GM19239 (cell line): ENCODE measurements at places on chromosomes 1 and 21.

DNA sequence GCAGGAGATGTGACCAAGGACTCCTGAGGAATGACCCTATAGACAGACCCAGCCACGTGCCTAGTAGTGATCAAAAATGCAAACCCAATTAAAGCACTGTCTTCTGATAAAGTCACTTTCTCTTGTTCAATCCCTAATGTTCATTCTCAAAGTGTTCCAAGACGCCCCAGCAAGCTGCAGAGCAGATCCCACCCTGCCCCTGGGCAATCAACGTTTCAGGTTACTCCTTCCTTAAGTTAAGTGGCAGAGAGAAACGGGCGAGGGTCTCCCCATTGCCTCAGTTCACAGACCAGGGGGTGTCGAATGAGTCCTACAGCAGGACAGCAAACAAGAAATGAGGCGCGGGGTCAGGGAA lies 699 bp upstream of the RGS2 start:
- DNase-seq: no peak

DNA sequence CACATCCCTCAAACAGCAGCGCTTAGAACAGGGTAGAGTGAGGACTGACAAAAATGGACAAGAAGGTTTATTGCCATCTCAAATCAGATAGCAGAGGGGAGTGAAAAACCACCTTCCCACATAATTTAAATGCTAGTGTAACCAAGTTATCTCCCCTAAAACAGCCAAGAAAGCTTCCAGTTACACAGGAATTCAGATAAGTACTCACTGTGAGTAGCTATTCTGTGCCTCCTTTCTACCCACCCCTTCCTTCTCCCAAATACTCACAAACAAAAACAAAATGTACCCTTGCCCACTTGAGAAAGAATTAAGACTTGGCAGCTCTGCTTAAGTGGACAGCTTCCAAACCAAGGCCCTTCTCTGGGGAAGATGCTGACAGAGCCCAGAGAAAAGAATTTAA lies 9.1 kb downstream of the OTUD7B start:
- no peak for DNase-seq

DNA sequence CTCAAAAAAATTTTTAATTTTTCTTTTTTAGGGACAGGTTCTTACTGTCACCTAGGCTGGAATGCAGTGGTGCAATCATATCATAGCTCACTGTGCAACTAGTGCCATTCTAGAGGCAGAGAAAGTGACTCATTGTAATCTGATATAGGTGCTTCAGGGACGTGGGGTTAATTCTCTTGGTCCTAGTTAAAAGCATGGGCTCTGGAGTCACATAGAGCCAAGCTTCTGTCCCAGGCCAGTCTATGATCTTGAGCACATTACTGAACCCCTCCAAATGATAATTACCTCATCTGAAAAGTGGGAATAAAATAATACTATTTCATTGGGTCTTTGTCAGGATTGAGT lies 1.1 kb upstream of the ADIPOR1 start:
- no peak for DNase-seq

GRCh38 chr1:22133247-22133930 lies 9.5 kb downstream of the WNT4 start:
- DNase-seq: no peak

DNA sequence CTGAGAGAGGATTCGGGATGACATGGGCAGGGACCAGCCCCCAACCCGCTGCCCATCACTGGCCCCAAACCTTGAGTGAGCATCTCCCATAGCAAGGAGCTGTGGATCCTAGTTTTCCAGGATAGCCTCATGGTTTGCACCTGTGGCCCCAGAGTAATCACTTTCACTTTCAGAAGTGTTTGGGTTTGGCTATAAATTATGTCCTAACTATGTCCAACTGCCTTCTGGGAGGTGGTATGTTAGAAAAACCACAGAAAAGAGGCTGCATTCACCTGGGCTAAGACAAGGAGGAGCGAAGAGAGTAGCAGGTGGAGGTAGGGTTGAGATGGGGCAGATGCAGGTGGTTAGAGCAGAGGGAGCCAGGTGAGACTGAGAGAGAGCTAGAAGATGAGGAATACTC lies 19.4 kb upstream of the CLIC6 start:
- no peak for DNase-seq

GRCh38 chr1:63408331-63408730 lies 40.9 kb downstream of the ALG6 start:
- no peak for DNase-seq

GRCh38 chr21:19523746-19524145 lies 1120.2 kb upstream of the TMPRSS15 start:
- DNase-seq: no peak

DNA sequence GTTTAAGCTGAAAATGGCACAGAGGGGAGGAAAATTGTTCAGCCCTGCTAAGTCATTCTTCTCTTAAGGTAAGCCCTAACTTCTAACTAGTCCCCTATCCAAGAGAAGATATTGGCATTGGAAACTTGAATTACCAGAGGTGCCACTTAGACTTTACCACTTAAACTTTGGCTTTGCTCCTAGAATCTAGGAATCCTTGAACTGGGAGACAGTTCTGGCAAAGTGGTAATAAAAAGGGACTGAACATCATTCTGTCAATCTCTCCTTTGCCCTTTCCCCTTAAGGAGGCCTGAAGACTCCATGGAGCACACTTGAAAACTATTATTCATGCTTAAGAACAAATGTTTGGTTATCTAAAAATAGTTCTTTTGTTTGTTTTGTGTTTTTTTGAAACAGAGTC lies 8.4 kb downstream of the ATP1A4 start:
- DNase-seq: no peak
